H54 (cell line): ENCODE measurements at places on chromosomes 1 and 21.
A peak's percentile ranks its signal among the peaks of the same experiment; 100 is the strongest.

- DNase-seq = no peak
These were observed 4.0 kb downstream of the H3-3A start for GRCh38 chr1:226066415-226067078.

- peak; percentile 61 for DNase-seq
These were observed 9.9 kb upstream of the CDCA8 start for GRCh38 chr1:37682334-37682987.

DNA sequence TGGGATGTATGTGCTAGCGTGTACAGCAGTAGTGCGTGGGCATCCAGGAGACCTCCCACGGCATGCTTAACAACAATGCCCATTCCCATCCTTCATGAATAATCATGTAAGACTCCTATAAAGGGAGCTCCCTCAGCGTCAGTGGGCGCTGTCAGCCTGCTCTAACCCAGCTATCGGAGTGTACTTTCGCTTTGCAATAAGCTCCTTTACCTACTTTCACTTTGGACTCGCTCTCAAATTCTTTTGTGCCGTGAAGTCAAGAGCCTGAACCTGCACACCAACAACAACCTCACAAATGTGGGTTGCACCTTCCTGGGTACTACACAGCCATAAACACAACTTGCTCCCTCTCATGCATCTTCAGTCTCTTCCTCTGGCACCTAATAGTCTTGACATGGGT, 114.8 kb upstream of the PAXBP1 start:
- no peak for DNase-seq

GRCh38 chr1:218339267-218339831, 5.8 kb upstream of the TGFB2 start:
- no peak for DNase-seq

DNA sequence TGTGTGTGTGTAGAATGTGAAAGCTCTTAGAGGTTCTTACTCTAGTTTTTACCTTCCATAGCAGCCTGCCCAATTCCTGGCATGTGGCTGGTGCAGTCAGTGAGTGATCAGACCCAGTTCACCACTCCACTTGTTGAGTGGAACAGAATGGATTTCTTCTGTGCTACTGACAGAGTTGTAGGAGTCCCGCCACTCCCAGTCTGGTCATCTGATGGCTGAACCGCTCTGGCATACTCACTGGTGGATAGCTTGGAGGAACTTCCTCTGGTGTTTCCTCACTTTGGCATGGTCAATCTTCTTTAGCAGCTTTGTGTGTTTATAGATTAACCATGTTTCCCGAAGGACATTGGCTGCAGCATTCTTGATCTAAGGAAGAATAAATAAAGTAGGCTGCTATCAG, 106.7 kb upstream of the ADAR start:
- DNase-seq = no peak

GRCh38 chr1:6866825-6867224, 81.6 kb downstream of the CAMTA1 start:
- DNase-seq = no peak

- no peak for DNase-seq
These were observed 106.1 kb downstream of the RIPK4 start for GRCh38 chr21:41660748-41661147.

DNA sequence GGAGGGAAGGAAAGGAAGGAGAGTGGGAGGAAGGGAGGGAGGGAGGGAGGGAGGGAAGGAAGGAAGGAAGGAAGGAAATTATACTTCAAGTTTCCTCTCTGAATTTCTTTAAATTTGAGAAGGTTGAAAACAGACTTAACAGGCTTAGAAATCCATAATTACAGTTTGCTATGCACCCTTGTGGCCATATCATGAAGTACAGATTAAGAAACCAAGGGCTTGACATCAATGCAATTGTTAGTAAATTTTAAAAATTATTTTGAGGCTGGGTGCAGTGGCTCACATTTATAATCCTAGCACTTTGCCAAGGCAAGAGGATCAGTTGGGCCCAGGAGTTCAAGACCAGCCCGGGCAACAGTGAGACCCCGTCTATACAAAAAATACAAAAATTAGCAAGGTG, 14.4 kb downstream of the ANP32E start:
- no peak for DNase-seq

DNA sequence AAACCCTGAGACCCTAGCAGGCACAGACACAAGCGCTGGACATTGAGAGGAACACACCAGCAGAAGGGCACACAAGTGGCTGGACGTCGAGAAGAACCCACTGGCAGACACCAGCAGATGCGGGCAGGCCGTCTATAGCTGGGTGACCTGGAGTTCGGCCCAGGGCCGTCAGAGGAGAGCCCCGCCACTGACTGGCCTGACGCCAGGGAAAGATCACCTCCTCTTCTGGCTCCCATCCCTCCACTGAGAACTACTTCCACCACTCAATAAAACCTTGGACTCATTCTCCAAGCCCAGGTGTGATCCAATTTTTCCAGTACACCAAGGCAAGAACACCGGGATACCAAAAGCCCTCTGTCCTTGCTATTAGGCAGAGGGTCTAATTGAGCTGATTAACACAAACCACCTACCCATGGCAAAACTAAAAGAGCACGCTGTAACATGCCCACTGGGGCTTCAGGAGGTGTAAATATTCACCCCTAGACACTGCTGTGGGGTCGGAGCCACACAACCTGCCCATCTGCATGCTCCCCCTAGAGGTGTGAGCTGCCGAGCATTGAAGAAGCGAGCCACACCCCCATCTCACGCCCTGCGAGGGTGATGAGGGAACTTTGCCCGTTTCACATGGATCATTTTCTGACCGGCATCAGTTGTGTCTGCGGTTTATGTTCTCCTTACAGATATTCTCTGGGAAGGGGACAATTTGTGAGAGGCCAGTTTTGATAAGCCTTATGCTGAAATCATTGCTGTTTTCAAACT, 104.8 kb downstream of the HLX start:
- DNase-seq = no peak
